ENCODE measurements at places on chromosomes 7 and 10. TPM values are rescaled to one million over a fixed set of nuclear protein-coding genes. Genes with fewer than 3 reads are reported as not detected.
A peak's percentile ranks its signal among the peaks of the same experiment; 100 is the strongest.

DNA sequence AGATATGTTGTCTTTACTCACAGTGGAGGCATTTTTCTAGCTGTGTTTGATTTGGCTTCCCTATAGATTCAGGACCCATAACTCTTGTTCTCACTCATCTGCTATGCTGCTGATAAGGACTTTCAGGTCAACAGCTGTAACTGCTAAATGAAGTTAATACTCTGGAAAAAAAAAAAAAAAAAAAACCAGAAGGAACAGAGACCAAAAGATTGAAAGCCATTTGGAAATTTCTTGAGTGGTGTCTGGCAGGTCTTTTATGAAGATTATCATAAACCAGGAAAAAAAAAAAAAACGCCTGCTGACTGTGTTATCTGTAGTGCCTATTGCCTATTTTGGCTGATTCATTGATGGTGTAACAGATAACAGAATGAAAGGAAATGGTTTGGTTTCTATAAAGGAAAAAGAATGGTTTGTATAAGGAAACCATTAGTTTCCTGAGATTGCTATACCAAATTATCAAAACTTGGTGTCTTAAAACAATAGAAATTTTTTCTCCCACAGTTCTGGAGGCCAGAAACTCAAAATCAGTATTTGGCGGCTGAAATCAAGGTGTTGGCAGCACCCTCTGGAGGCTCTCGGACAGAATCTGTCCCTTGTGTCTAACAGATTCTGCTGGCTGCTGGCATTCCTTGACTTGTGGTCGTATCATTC lies 60.5 kb upstream of the BET1 start:
- DNase-seq: no peak

Gene EEPD1
- total RNA-seq: 9.6 TPM

- DNase-seq: no peak
Measured at GRCh38 chr10:98456043-98456570, 9.4 kb upstream of the HPS1 start.

DNA sequence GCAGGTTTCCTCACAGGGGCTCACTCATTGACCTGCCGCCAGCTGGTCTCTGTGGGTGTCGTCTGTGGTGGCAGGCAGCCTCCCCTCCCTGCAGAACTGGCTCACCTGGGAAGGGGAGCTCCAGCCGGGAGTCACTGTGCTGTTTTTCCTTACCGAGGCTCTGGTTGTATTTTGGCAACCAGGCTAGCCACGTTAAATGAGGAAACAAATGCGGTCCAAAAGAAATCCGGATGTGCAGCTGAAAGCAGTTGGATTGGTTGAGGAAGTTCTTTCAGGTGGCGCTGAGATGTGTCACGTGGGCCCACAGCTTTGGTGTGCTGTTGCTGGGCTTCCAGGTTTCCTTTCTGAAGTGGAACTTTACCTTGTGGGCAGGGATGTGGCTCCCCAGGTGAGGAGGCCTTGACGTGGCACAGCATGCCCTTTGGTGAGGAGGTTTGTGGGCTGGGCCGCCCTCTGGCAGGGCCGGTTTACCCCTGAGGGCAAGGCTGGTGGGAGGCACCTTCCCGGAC lies 14.2 kb downstream of the MTURN start:
- no peak for DNase-seq

Gene AKR1B15
- total RNA-seq: not detected

DNA sequence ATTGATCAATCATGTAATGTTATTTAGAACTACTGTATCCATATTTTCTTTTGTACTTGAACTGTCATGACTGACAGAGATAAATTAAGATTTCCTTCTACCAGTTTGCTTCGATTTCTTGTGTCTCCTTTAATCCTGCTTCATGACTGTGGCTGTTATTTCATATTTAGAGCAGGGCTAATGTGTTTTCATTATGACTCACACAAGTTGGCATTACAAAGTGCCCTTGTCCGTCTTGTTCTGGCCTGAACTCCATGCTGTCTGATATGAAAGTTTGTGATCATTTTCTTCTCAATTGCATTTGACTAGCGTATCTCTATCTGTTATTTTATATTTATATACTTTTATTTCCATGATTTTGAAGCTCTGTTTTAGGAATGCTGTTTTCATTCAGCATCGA lies 344.1 kb upstream of the PRKCQ start:
- no peak for DNase-seq

Gene ACBD5
- total RNA-seq: 87.7 TPM

- no peak for DNase-seq
Measured at GRCh38 chr10:113087165-113088029, 137.3 kb downstream of the TCF7L2 start.

GRCh38 chr10:19833170-19833824 lies 17.1 kb downstream of the PLXDC2 start:
- no peak for DNase-seq

- no peak for DNase-seq
Measured at GRCh38 chr10:95493862-95494261, 67.3 kb downstream of the SORBS1 start.

Gene CPA2
- not detected for total RNA-seq

- DNase-seq: no peak
Measured at GRCh38 chr7:144771174-144771573, 64.7 kb downstream of the TPK1 start.

DNA sequence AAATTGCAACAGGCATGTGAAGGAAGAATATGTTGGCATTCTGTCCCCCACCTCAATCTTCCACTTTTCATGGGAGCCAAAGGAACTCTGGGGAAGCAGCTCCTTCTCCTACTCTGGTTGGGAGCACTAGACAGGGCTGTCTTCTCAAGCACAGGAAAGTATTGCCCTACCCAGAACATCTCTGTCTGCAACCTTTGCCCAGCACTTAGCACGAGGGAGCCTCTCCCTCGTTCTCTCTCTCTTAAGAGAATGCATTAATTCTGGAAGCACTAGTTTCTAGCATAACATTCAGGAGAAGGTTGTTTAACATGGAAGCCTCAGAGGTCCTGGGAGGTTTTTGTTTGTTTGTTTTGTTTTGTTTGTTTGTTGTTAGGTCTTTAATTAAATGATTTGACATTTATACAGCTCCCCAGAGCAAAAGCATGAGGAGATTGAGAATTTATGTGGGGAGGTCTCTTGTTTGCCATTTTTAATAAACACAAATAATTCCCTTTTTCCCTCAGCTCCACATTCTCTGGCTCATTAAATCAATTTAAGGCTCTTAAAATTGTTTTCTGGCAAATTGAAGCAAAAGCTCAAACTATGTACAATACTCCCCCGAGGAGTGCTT lies 240.6 kb downstream of the TRIL start:
- no peak for DNase-seq

- no peak for DNase-seq
Measured at GRCh38 chr10:34446049-34446448, 369.0 kb downstream of the PARD3 start.

Gene ITPRID1
- total RNA-seq: not detected

DNA sequence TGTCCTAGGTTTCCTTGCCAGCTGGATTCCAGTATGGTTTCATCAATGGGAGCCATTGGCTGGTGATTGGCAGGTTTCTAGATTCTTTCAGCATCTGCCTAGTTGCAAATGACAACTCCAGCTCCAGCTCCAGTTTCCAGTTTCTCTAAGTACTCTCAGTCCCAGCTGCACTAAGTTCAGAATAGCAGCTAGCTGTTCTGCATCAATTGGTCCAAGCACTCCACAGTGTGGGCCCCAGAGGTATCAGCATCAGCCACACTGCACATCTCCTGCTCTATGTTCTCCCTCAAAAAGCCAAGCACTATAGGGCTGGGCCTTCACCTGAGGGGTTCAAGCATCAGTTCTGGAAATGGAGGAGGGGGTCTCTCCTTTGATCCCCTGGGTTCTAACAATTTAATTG lies 143.4 kb downstream of the VPS50 start:
- no peak for DNase-seq

Gene PIK3CG
- total RNA-seq: 2.3 TPM

GRCh38 chr7:126529254-126529653 lies 723.5 kb downstream of the GRM8 start:
- DNase-seq: no peak

DNA sequence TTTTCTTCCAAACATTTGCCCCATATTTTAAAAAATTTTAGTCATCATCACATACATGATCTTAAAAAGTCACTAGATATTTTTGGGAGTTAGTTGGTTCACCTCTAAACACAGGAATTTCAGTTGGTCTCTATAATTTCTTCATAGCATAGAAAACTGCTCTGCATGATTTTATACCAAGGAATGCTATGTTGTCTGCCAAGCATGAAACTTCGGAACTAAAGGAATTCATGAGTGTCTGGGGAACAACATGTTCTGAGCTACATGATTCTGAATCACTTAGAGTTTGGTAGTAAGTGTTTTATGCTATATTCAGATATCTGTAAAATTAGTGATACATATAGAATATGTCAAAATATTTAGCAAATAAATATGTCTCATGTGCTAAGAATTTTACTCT lies 957.8 kb downstream of the GATA3 start:
- DNase-seq: no peak

DNA sequence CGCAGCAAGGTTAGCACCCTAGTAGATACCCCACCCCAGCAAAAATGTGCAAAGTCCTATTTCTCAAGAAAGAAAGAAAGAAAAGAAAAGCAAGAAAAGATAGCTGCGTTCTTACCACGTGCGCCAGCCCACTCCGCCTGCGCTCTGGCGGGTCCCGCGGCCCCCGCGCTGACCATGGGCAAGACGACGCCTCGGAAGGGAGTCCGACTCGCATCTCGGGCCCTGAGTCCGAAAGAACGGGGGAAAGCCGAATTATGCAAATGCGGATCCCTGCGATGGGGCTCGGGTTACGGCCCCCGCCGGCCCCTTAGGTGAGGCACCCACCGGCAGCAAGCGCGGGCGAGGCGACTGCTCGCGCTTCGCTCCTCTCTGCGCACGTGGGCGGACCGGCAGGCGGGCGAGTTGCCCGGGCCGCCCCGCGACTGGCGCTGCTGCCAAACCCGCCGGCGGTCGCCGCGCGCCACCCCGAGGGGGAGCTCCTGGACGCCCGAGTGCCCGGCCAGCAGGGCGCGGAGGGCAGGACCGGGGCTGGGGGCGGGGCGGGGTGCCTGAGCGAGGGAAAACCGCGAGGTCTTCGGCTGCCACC lies 2.4 kb upstream of the EGR2 start:
- DNase-seq: peak; percentile 62

DNA sequence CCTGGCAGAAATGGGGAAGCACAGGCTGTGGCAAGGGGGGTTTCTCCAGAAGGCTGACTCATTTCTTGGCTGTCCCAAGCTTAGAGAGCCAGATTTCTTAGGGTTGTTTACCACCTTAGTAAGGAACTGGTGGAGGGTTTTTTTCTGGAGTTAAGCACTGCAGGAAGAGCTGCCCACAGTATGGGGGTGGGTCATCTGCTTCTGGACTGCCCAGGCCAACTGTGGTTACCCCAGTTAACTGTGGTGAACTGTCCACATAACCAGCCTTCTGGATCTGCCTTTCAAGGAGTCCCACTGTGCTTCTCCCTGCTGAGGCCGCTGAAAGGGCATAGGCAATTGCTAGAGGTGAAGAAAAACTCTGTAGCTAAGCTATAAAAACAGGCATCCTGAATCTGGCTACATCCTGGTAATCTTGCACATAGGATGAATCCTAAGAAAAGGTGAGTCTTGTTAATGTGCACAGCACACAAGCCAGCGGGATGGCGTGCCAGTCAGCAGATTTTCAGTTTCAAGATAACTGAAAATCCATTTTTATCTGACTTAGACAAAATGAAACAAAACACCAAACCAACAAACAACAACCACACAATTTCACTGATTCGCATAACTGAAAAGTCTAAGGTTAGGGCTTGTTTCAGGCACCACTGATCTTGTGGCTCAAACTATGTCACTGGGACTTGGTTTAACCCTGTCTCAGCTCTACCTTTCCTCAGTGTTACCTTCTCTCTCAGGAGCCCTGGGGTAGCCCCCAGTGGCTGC lies 21.6 kb upstream of the TSPAN33 start:
- no peak for DNase-seq

- DNase-seq: peak; percentile 95
Measured at GRCh38 chr7:23679898-23680413, at the start of gene FAM221A. FAM221A (plus strand) TSS chr7:23680199; CDS start chr7:23680219, 20 bp downstream.

- no peak for DNase-seq
Measured at GRCh38 chr7:70178787-70179186, 580.5 kb downstream of the AUTS2 start.

GRCh38 chr7:136303162-136303561 lies 326.0 kb upstream of the MTPN start:
- no peak for DNase-seq

Gene IKZF1
- 3.7 TPM for total RNA-seq

Gene C10orf67
- total RNA-seq: 0.62 TPM

Gene MMP21
- total RNA-seq: not detected

Gene CALCR
- total RNA-seq: not detected

Gene VSTM4
- 12.2 TPM for total RNA-seq

DNA sequence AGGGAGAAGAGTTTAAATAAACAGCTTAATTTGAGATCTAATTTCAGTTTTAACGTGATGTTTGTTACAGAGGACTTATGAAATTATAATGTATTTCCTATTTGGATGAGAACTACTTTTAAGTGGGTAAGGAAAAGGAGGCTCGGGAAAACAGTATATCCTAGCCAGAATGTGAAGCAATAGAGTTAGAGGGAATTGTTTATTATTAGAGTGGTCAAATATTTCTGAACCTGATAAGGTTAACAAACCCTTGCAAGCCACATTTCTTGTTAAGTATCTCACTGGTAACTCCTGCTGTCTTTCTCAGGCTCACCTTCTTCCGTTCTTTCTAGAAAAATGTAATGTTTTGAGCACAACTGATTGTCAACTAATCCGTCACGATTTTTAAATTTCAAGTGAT lies 335.1 kb upstream of the MBL2 start:
- DNase-seq: no peak

Gene MYL10
- not detected for total RNA-seq

DNA sequence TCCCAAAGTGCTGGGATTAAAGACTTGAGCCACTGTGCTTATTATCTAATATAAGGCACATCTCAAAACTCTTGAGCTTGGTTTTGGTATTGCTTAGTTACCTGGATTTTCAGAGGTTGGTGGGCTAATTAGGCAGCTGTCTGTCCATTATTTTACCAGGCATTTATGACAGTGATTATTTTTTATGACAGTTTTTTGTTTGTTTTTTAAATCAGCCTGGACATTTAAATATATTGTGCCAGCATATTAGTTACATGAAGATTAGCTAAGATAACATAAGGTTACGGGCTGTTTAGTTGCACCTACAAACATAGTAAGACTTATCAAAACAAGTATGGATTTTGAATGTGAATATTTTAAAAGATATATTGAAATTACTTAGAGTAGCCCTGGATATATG lies 2.6 kb upstream of the ZRANB1 start:
- no peak for DNase-seq

DNA sequence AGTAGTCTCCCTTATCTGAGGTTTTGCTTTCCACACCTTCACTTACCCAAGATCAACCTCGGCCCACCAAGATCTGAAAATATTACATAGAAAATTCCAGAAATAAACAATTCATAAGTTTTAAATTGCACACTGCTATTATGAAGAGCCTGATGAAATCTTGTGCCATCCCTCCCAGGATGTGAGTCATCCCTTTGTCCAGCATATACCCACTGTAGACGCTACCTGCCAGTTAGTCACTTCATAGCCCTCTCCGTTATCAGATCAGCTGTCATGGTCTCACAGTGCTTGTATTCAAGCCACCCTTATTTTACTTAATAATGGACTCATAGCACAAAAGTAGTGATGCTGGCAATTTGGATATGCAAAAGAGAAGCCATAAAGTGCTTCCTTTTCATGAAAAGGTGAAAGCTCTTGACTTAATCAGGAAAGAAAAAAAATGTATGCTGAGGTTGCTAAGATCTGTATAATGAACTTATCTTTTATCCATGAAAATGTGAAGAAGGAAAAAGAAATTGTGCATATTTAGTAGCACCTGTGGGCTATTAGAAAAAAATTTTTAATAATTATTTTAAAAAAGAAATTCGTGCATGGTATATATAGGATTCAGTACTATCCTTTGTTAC lies 9.8 kb upstream of the MRPS16 start:
- DNase-seq: no peak

- peak; percentile 61 for DNase-seq
Measured at GRCh38 chr10:117004227-117005025, 561 bp downstream of the SHTN1 start.

Gene MALRD1
- 0.99 TPM for total RNA-seq

Gene GIMAP7
- 24.1 TPM for total RNA-seq

Measured in left ventricle myocardium superior (tissue), 1 donor.